ENCODE measurements at places on chromosomes 3 and 15.

DNA sequence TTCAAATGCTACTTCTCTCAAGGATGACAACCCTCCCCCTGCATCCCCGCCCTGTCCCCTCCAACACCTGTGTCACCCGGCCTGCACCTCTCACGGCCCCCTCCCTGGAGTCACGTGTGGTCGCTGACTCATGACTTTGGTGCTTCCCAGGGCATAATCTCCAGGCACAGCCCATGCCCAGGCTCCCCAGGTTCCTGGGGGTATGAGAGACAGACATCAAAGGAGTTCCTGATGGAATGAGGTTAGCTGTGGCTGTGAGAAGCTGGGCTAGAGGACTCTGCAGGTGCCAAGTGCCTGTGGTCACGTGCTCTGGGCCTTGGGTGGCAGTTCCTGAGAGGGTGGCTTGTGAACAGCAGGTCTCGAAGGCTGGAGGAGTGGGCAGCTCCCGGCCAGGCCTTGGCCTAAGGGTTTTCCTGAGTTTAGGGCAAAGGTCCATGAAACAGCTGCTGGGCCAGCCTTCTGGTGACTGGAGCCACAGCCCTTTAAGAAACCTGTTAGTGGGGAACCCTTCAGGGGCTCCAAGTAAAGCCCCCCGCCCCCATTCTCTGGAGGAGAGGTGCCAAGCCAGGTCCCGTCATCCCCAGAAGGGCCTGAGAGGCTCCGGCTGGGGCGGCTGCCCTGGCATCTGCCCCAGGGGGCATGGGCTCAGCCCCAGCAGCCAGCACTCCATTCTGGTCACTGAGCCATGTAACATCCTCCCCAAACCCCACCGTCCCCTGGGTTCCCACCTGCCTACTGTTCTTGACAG is 230.0 kb downstream of the XXYLT1 start:
- no peak for DNase-seq

GRCh38 chr3:98894791-98895576 is 6.5 kb downstream of the DCBLD2 start:
- DNase-seq = no peak

- no peak for DNase-seq
These were observed 62.8 kb upstream of the KY start for GRCh38 chr3:134713671-134714070.

DNA sequence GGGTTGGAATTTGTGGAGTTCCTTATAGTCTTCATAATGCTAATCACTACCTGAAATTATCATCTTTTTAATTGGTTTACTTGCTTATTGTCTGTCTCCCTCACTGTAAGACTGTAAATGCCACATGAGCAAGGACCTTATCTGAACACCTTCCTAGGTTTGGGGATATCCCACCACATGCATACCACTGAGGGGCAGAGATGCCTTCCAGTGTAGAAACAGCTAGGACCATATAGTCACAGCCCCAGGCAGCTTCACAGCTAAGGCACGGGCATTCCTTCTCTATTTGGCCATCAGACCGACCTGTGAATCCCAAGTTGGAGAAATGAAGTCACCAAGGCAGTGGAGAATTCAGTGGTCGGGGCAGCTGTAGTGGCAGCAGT is 28.6 kb downstream of the PAQR9 start:
- DNase-seq = no peak

DNA sequence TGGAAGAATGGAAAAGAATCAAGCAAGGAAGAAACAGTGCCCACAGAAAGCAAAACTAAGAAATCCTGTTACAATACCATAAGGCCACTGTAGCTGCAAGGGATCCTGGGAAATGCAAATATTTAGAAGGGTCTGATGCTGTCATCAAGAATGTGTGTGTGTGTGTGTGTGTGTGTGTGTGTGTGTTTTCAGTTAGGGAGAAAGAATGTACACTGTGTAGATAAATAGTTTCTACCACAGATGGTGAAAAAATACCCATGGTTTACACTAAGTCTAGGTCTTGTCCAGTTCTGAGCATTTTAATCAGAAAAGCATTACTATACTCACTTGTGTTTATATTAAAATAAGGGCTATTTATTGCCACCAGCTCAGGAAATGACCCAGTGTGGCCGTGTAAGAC is 355.0 kb downstream of the RBMS3 start:
- no peak for DNase-seq

DNA sequence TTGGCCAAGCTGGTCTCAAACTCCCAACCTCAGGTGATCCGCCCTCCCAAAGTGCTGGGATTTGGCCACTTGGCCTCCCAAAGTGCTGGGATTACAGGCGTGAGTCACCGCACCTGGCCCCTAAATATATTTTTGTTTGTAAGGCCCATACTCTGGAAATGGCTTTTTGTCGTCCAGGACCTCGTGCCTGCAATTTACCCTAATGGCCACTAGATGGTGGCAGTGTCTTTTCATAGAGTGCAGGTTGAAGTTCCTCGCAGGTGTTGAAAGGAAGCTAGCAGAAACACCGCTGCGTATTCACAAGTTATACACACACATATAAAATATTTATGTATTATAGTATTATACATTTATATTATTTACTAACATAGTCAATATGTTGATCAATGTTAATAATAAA is 97.2 kb downstream of the LRTM1 start:
- DNase-seq = no peak

Data from NCI-H524 treated with DMSO at 0.1 percent for 48 hours (cell line).